ENCODE measurements at places on chromosomes 11 and 22. TPM values are rescaled to one million over a fixed set of nuclear protein-coding genes. Genes with fewer than 3 reads are reported as not detected.
A peak's percentile ranks its signal among the peaks of the same experiment; 100 is the strongest.

- no peak for DNase-seq
Observed at GRCh38 chr11:128777369-128778011, 83.6 kb downstream of the FLI1 start.

The ZBED5 gene
- total RNA-seq: 102 TPM

GRCh38 chr11:5534046-5534445 lies 14.3 kb downstream of the OR52H1 start:
- DNase-seq: no peak

DNA sequence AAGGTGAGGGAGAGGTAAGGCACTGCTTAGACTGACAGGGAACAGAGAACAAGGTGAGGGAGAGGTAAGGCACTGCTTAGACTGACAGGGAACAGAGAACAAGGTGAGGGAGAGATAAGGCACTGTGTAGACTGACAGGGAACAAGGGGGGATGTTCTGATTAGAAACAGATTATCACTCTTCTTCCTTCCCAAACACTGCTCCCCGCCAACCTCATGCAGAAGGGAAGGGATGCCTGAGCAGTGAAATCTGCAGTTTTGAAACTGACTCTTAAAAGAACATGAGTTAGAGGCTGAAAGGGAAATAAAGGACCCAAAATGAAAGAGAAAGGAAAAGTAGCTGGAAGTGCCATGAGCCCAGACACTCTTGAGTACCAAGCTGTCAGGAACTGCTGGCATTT lies 29.8 kb downstream of the NEFH start:
- no peak for DNase-seq

- no peak for DNase-seq
Observed at GRCh38 chr11:96869207-96869606, 479.4 kb downstream of the JRKL start.

DNA sequence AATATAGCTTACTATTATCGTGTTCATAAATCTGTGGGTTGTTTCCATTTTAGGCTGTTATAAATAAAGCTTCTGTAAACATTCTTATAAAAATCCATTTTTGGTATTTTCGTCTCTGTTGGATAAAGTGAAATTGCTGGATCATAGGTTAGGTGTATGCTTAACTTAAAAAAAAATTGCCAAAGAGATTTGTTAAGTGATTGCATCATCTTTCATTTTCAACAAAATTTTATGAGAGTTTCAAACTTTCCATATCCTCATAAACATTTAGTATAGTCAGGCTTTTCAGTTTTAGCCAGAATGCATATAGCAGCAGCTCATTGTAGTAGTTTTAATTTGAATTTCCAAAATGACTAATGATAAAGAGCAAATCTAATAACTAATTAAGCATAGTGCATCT lies 146.7 kb upstream of the CNTN5 start:
- no peak for DNase-seq

- no peak for DNase-seq
Observed at GRCh38 chr22:45953178-45953577, 23.8 kb downstream of the WNT7B start.

- no peak for DNase-seq
Observed at GRCh38 chr11:105315287-105315686, 175.7 kb upstream of the CARD18 start.

GRCh38 chr11:47001781-47002181 lies 65.2 kb downstream of the CSTPP1 start:
- no peak for DNase-seq

The FAM180B gene
- total RNA-seq: not detected

- DNase-seq: peak; percentile 5
Observed at GRCh38 chr11:128653801-128654231, 40.1 kb upstream of the FLI1 start.

DNA sequence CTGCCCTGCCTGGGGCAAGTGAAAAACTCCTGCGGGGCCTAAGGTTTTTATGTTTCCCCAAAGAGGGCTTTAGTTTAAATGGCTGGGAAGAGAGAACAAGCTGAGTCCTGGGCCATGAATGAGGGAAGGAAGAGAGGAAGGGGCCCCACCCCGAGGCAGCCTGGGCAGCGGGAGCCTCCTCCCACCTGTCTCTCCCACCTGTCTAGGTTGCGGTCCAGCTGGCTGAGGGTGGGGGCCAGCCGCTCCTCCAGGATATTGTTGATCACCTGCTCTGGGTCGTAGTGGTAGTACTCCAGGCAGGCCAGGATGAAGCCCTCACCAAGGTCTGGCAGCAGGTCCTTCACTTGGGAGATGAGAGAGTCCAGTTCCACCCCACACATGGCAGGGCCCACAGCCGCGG lies 34.6 kb downstream of the UQCR10 start:
- DNase-seq: no peak

- no peak for DNase-seq
Observed at GRCh38 chr11:12403997-12404350, 26.6 kb downstream of the PARVA start.

DNA sequence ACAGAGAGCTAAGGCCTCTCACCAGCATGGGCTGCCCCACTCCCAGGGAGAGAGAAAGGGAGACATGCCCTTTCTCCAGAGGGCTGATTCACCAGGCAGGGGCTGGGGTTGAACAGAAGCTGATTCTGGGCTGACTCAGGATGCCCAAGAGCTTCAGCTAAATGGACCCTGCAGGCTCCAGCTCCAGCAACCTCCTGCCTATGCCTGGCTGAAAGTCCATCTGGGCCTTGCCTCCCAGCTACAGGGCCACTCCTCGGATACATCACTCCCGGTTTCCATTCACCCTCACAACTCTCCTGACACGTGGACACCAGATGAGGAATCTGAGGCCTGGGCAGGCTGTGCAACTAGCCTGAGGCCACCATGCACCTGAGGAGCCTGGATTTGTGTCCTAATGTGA lies 215.5 kb downstream of the BUD13 start:
- no peak for DNase-seq

DNA sequence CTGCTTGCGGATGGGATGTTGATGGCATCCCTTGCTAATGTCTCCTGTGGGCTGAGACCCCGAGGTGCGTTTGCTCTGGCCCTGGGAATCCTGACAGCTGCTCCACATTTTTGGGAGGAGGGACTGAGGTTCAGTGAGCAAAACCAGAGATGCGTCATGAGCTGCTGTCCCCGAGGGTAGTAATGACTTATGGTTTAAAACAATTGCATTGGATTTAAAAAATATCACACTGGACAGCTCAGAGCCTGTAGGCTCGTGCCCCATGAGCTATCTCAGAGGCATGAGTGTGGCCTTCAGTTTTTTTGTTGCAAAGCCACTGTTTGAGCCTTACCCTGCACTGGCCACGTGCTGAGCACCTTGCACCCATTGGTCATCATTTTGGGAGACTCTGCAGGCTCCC lies 20.9 kb upstream of the PARVG start:
- DNase-seq: no peak

DNA sequence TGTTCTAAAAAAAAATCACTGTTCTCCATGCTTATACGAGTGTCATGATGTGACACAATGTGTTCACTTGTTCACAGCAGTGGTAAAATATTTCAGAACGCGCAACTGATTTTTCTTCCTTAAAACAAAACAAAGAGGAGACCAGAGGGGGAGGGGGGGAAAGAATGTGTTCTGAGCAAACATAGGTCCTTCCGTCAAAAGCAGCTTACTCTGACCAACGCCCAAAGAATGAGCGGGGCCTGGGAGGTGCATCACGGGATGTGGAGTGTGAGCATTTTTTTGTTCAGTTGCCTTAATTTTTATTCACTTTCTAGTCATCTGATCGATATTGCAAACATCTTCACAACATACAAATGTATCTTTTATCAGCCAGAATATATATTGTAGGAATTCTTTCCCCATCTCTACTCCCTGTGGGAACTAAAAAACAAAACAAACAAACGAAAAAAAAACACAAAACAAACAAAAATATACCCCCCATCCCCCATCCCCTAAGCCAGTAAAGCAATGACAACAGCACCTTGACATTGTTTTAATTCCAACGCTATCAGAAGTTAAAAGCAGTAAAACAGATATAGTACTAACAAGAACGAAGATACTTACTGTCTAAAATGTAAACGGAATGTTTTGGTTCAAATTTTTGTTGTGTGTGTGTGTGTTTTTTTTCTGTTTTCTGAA lies 43.3 kb downstream of the BDNF start:
- DNase-seq: no peak

GRCh38 chr11:121482231-121483129 lies 29.7 kb upstream of the SORL1-AS1 start:
- DNase-seq: no peak

DNA sequence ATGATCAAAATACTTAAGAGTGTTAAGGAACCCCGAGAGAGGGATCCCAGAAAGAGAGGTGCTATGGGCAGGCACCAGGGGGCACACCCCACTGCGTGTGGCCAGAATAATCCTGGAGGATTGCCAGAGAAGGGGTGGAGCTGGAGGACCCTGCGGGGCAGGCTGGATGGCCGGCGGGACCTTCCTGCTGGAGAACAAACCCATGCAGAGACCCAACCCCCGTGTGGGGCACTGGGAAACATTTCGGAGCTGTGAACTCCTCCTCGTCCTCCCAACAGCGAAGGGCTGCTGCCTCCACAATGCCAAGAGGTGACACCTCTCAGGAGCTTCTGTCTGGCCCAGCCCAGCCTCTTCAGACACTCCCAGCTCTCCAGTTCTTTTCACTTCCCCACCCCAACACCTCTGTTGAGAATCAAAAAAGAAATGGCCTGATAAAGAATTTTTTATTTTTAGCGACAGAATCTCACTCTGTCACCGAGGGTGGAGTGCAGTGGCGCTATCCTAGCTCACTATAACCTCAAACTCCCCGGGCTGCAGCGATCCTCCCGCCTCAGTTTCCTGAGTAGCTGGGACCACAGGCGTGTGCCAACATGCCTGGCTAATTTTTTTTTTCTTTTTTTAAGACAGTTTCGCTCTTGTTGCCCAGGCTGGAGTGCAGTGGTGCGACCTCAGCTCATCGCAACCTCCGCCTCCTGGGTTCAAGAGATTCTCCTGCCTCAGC lies 25.6 kb downstream of the RHOD start:
- no peak for DNase-seq

The TSSK2 gene
- total RNA-seq: not detected
